ENCODE measurements at places on chromosomes 6 and 20. TPM values are rescaled to one million over a fixed set of nuclear protein-coding genes. Genes with fewer than 3 reads are reported as not detected.

TRIM40 gene
- not detected for total RNA-seq

DNA sequence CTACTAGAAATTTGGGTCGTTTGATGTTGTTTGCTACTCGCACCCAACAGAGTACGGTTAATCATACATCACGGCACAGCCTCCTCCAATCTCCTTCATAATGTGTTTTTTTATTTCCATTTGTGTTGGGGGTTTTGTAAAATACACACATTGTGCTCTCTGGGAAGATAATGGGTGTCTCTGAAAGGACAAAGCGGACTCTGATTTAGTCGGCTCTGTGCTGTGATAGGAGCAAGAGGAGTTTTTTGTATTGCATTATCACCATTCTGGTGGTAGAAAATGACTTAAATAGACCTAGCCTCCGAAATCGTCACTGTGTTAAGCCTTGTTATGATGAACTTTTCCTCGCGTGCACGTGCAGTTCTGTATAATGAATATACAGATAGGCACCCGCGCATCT is 196.3 kb downstream of the CDH4 start:
- DNase-seq: no peak
- no peaks in the 10 kb centered on the region for H3K36me3 ChIP-seq
- H3K27ac ChIP-seq: no peak overlapping the region
- H3K4me3 ChIP-seq: no peak overlapping the region
- H3K27me3 ChIP-seq: no peaks in the 10 kb centered on the region

GLO1 gene
- 101 TPM for total RNA-seq

DNA sequence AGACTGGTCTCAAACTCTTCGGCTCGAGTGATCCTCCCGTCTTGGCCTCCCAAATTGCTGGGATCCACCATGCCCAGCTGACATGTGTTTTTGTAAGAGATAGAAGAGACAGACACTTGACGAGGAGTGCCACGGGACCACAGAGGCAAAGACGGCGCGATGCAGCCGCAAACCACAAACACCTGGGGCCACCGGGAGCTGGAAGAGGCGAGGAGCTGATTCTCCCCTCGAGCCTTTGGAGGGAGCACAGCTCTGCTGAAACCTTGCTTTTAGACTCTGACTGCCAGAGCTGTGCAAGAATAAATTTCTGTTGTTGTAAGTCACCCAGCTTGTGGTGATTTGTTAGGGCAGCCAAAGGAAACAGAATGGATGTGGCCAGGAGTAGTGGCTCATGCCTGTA is 46.9 kb downstream of the TFAP2C start:
- no peak overlapping the region for H3K4me3 ChIP-seq
- H3K27me3 ChIP-seq: no peaks in the 10 kb centered on the region
- H3K4me1 ChIP-seq: no peaks in the 10 kb centered on the region
- H3K36me3 ChIP-seq: no peaks in the 10 kb centered on the region
- no peak overlapping the region for H3K27ac ChIP-seq

DNA sequence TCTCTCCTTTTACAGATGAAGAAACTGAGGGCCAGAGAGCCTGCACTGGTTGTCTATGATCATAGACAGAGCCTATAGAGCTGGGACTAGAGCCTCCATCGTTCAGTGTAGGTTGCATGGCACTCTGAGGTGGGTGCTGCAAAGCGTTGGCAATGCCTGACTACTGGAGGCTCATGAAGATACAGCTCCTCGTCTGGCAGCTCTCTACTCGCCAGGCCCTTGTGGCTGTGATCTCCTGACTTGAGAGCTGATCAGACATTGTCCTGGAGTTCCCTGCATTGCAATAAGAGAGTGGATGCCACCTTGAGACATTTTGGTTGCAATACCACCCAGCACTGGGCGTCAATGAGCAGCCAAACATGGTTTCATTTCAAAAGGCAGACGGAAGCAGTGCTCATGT is 270.1 kb upstream of the ARID1B start:
- no peaks in the 10 kb centered on the region for H3K27me3 ChIP-seq
- H3K4me3 ChIP-seq: no peak overlapping the region
- no peak for DNase-seq
- H3K36me3 ChIP-seq: no peaks in the 10 kb centered on the region
- no peak overlapping the region for H3K27ac ChIP-seq

C6orf15 gene
- not detected for total RNA-seq

GSTA3 gene
- not detected for total RNA-seq

- no peaks in the 10 kb centered on the region for H3K4me1 ChIP-seq
- DNase-seq: no peak
- no peak overlapping the region for H3K4me3 ChIP-seq
Observed at GRCh38 chr6:42007286-42008137, 42.8 kb upstream of the TAF8 start.

PHACTR3 gene
- not detected for total RNA-seq

DNA sequence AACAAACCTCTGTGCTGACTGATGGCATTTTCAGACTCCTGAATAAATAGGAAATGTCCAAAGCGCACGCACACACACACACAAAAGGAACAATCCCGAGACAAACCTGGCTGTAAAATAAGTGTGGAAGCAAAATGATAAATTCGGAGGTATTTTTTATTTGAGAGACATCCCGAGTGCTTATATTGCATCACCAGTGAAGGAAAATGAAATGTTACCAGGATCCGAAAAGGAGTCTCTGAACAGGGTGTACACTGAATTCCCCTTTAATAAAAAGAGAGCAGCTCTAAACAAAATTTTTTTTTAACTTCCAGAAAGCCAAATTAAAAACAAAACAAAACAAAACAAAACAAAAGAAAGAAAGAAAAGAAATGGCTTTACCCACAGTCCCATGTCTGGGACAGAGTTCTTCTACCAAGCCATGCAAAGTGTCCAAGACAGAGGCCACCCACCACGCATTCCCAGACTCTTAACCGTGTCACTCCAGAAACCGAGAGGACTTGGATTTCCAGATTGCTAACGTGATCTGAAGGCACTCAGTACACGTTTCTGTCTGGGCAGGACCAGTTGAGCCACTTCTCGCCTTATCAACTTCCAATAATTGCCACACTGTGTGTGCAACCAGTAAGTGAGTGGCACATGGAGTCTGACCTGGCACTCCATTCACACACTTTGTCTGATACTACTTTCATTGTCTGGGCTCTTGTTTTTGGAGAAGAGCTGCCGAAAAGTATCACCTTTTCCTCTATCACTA is 817 bp downstream of the ME1 start:
- DNase-seq: peak; percentile 79
- H3K27me3 ChIP-seq: no peaks in the 10 kb centered on the region
- no peaks in the 10 kb centered on the region for H3K36me3 ChIP-seq
- peak overlapping the region; percentile 90 for H3K4me3 ChIP-seq
- H3K27ac ChIP-seq: peak overlapping the region; percentile 61

- H3K4me3 ChIP-seq: no peak overlapping the region
- no peak overlapping the region for H3K27ac ChIP-seq
- H3K27me3 ChIP-seq: peaks cover 41% of the 10 kb centered on the region
- no peaks in the 10 kb centered on the region for H3K4me1 ChIP-seq
- H3K36me3 ChIP-seq: no peaks in the 10 kb centered on the region
Observed at GRCh38 chr6:727856-728255, 34.9 kb upstream of the EXOC2 start.

DNA sequence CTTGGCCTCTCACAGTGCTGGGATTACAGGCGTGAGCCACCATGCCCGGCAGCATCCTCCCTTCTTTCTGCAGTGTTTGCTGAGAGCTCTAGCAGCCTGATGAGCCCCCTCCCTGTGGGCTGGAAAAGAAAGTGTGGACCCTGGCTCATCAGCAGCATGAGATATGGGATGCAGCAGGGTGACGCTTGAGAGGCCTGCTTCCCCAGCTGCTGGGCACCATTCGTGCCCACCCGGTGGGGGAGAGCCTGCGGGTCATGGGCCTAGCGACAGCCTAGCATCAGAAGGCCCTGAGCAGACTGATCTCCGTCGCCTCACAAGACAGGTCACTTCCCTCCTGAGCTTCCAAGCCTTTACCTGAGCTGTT is 16.0 kb upstream of the CCDC167 start:
- no peak overlapping the region for H3K27ac ChIP-seq
- peaks cover 7% of the 10 kb centered on the region for H3K4me1 ChIP-seq
- DNase-seq: peak; percentile 21
- H3K4me3 ChIP-seq: no peak overlapping the region
- peaks cover 45% of the 10 kb centered on the region for H3K27me3 ChIP-seq

GRCh38 chr20:10508468-10509251 is 73.6 kb downstream of the SLX4IP start:
- peak; percentile 66 for DNase-seq
- peaks cover 36% of the 10 kb centered on the region for H3K4me1 ChIP-seq
- H3K27me3 ChIP-seq: no peaks in the 10 kb centered on the region
- peak overlapping the region; percentile 88 for H3K27ac ChIP-seq
- H3K4me3 ChIP-seq: peak overlapping the region; percentile 20

GRCh38 chr6:36019167-36019566 is 5.3 kb downstream of the SLC26A8 start:
- no peaks in the 10 kb centered on the region for H3K4me1 ChIP-seq
- H3K27ac ChIP-seq: no peak overlapping the region
- peaks cover 6% of the 10 kb centered on the region for H3K27me3 ChIP-seq
- H3K36me3 ChIP-seq: no peaks in the 10 kb centered on the region
- no peak overlapping the region for H3K4me3 ChIP-seq
- no peak for DNase-seq

DNA sequence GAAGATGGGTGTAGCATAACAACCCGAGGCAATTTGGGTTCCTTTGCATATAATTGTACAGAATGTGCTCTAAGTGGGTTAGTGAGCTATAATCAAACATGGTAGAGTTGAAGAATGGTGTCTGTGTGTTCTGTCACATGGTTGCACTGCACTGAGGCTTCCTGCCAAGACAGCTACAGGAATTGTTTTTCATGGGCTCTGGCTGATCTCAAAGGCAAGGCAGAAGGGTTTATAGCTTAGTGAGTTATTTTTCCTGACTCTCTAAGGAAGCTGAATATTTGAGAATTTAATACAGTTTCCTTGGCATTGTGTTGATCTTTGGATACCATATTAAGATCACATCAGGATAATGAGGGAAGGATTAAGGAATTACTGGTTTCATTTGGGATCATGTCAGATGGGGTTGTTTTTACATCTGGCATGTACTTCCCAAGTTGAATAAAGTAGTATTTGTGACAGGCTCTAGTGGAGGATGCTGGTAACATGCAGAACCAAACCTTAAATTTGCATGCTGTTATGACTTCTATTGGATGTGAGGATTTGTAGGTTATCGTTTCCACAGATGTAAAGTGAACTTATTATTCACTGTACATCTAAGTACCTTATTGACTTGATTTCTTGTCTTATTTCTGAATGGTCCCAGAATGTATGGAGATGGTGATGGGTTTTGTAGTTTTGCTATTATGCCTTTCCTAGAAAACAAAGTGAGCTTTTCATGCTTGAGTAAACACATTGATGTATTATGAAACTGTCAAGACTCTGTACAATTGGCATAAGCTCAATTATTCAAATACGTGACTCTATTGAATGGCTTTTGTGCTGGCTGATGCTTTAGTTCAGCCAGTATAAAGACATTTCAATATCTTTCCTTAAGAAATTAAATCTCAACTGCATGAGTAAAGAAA is 43.3 kb downstream of the LRRC1 start:
- H3K27me3 ChIP-seq: no peaks in the 10 kb centered on the region
- no peak overlapping the region for H3K4me3 ChIP-seq
- no peak for DNase-seq
- H3K27ac ChIP-seq: no peak overlapping the region
- H3K4me1 ChIP-seq: no peaks in the 10 kb centered on the region

CASS4 gene
- total RNA-seq: under 0.01 TPM

GRCh38 chr6:70280400-70280853 is 22.5 kb downstream of the COL9A1 start:
- no peaks in the 10 kb centered on the region for H3K4me1 ChIP-seq
- H3K27ac ChIP-seq: no peak overlapping the region
- peak; percentile 68 for DNase-seq
- H3K4me3 ChIP-seq: no peak overlapping the region
- H3K27me3 ChIP-seq: peaks cover 33% of the 10 kb centered on the region
- no peaks in the 10 kb centered on the region for H3K36me3 ChIP-seq

DNA sequence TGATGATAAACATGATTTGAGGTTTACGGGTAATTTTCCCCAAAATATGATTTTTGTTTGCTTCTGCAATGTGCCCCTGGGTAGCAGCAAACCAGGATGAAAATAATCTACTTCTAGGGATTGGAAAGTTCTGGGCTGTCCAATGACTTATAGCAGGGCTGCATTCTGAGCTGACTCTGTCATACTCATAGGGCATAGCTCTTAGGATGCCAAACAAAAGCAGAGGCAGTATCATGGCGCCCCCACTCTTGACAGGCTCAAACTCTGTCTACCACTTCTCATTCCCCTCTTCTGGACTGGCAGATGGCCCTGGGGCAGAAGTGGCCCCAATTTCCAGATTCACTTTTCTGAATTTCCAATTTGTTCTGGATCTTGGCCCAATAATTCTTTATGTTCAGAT is 10.3 kb downstream of the SERPINB1 start:
- H3K27me3 ChIP-seq: no peaks in the 10 kb centered on the region
- H3K36me3 ChIP-seq: peaks cover 28% of the 10 kb centered on the region
- no peak overlapping the region for H3K27ac ChIP-seq
- H3K4me1 ChIP-seq: no peaks in the 10 kb centered on the region
- no peak overlapping the region for H3K4me3 ChIP-seq

DNA sequence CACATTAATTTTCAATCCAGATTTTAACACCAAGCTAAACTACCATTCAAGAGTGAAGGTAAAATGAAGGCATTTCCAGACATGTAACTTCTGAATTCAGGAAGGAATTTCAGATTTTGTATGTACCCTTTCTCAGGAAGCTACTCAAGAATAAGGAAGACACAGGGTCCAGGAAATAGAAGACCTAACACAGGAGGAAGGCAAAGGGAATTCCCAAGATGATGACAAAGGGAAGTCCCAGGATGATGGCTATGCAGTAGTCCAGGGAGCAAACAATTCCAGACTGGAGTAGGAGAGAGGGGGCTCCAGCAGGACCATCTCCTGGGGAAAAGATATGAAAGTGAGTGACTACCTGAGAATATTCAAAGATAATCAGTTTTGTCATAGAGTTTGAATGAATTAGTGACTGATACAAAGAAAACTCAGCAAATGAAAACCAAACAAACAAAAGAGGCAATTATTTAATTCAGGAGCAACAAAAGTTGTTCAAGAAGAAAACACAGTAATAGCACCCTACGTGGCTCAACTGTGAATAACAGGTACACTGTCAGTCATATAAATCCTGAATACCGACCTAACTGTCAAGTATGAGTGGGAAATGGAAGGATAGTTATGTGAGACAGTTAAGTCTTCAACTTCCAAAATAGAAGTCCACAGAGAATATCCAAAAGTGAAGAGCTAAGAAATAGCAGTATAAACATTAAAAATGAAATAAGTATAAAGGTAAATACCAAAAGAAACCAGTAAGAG is 4.0 kb downstream of the RNF24 start:
- no peak overlapping the region for H3K27ac ChIP-seq
- H3K4me1 ChIP-seq: peaks cover 42% of the 10 kb centered on the region
- peaks cover 16% of the 10 kb centered on the region for H3K36me3 ChIP-seq

MROH8 gene
- 1.8 TPM for total RNA-seq

GRCh38 chr6:89959883-89960282 is 65.6 kb downstream of the GJA10 start:
- peaks cover 7% of the 10 kb centered on the region for H3K27me3 ChIP-seq
- H3K4me3 ChIP-seq: no peak overlapping the region
- DNase-seq: no peak
- no peak overlapping the region for H3K27ac ChIP-seq
- no peaks in the 10 kb centered on the region for H3K36me3 ChIP-seq

Measured in osteoblast (primary cell).